Peyer's patch (tissue), 4 donors: ENCODE measurements at places on chromosomes 4 and X.
A peak's percentile ranks its signal among the peaks of the same experiment; 100 is the strongest.

- DNase-seq: no peak
Observed at GRCh38 chr4:68451246-68452211, 4.3 kb downstream of the TMPRSS11E start.

DNA sequence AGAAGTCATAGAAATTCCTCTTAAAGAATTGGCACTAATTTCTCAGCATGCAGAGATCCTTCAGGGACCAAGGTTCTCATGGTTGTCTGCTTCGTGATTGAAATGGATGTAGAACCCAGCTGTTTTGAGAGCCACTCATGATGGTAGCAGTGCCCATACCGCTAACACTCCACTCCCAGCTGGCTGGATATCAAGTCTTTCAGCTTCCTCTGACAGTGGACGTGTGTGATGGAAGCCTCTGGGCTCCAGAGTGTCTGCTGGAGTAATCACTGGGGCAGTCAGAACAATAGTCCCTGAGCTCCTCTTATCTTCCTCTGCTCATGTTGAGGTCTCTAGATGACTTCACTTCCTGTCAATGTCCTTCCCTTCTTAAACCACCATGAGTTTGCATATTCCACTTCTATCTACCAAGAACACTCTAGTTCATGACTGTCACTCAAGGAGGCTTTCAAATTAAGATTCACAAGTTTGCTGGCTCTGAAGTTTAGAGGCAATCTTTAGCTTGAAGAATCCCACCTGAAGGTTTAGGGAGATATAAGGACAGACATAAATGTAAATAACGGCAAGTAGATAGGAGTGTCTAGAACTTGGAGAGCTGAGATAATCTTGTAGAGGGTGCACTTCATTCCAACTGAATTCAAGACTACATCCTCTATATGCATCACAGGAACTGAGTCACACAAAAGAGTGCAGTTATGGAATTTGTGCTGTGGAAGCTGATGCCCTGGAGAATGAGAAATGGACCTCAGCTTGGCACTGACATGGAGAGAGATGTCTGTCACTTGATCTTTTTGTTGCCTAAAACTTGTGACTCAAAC, 64.5 kb upstream of the WDR1 start:
- DNase-seq: no peak

DNA sequence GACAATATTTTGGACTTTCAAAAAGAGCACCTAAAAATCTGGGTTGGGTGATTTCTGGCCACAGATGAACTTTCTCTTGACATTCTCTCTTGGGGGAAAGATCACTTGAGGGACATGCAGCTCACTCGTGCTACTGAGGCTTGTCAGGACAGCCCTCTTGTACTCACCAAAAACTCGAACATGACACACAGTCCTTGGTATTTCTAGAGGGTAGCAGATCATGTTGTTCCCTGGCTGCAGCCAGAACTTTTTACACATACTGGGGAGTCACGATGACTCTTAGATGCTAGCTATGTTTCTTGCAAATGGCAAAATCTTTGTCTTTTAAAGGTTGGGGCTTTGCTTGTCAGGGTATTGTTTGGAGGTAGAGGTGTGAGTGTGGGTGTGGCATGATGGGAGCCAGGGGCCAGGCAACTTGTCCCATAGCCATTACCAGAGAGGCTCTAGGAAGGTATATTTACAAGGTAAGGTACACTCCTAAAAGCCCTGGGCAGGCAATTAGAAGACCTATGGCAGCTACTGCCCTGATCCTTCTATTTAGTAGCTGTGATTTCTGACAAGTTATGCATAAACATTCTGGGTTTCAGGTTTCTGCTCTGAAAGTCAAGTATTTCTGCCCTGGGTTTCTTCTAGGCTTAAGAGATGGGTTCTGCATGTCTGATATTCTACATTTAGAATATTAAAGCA, 241.7 kb upstream of the TLL1 start:
- no peak for DNase-seq

- DNase-seq: no peak
Observed at GRCh38 chrX:68646421-68646820, 1.0 kb upstream of the STARD8 start.

DNA sequence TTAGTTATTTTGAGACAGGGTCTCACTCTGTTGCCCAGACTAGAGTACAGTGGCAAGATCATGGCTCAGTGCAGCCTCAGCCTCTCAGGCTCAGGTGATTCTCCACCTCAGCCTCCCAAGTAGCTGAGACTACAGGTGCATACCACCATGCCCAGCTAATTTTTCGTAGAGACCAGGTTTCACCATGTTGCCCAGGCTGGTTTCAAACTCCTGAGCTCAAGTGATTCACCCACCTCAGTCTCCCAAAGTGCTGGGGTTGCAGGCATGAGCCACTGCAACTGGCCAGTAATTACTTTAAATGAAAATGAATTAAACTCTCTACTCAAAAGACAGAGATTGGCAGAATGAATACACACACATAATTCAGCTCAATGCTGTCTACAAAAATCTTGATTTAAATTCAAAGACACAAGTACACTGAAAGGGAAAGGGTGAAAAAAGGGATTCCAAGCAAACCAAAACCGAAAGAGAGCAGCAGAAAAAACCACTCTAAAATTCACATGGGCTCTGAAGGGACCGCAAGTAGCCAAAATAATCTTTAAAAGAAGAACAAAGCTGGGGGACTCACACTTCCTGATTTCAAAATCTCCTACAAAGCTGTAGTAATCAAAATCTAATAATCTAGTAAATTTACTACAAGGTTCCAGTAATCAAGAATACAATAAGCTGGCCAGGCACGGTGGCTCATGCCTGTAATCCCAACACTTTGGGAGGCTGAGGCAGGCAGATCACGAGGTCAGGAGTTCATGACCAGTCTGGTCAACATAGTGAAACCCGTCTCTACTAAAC, 11.8 kb upstream of the SPON2 start:
- no peak for DNase-seq

- no peak for DNase-seq
Observed at GRCh38 chrX:17442898-17443297, 67.9 kb downstream of the NHS start.

- DNase-seq: no peak
Observed at GRCh38 chr4:41257257-41257901, 651 bp downstream of the UCHL1 start.

DNA sequence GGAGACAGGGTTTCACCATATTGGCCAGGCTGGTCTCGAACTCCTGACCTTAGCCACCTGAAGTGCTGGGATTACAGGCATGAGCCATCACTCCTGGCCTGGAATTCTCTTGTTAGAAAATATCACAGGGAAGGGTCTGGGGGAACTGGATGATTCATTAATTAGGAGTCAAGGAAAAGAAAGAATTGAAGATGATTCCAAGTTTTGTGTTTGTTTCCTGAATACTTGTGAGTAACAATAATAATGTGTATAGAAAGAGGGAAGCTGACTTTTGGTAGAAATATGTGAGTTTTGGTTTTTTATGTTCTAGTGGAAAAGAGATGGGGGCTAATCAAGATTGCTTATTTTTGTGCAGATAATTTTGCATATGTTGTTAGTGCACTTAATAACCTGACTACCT, 77.3 kb upstream of the CLNK start:
- no peak for DNase-seq

DNA sequence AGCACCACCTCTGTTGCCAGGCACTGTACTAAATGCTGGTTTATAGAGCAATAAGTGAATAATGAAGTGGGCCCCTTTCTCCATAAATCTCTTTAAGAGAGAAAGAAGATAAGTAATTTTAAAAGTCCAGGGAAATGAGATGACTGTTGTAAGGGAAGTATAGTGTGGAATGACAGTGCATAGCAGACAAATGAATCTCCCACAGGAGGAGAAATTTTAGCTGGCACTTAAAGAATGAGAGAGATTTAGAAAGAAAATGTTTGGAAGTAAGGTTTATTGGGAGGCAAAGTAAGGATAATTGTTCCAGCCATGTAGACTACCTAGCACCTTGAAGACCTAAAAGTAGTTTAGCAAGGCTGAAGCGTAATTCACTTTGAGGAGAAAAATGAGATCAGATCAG, 1081.1 kb upstream of the PABPC4L start:
- no peak for DNase-seq

- no peak for DNase-seq
Observed at GRCh38 chrX:100381619-100382018, 28.5 kb downstream of the PCDH19 start.

GRCh38 chrX:129689796-129690195, 35.0 kb upstream of the APLN start:
- DNase-seq: no peak

GRCh38 chr4:137861682-137862081, 329.4 kb upstream of the PCDH18 start:
- DNase-seq: no peak

DNA sequence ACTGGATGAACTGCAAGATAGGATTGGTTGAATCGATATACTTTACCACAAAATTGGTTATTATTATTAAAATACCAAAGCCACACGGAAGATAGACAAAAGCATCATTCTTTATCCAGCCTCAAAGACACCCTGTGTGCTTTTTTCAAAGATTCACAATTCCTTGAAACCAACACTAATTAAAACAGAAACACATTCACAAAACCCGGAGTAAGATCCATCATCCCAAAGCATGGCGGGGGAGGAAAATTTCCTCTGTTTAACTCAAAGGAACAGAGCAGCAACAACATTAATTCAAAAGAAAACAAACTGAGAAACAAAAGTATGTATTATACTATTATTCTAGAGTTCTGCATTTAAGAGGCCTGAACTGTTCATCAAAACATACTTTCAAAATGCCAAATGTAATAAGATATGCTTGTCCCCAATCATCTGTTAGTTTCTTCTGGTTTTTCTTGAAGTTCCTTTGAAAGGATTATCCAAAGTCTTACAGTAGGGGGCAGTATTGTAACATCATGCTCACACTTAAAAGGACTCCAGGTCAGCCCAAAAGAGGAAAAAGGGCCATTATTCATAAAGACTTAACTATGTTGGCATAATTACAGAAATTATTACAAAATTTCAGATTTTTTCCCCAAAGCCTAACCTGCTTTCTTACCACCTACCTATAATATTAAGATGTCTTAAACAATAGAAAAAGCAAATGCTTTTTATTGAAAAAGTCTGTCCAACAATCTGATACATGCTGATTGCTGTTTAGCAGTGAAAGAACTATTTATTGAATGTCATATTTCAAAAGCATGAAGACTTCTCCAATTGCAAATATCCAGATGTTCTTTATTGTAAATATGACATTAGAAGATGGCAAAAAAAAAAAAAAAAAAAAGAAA, 168.7 kb downstream of the SCFD2 start:
- DNase-seq: no peak

DNA sequence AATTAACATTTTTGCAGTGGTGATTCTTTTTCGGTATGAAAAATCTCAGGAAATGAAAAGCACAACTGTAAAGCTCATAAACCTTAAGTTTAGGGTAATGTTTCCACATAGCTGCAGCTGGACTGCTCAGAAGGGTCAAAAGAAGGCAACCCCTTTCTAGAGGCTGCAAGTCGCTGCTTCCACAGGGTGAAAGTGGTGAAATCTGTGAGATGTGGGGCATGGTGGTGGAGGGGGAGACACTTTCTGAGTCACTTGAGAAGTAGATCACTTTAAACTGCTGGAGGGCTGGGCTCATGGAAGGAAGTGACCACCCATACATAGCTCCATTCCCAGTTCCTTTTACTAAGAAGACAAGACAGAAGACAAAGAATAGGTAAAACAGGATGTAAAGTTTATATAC, 8.7 kb downstream of the SFRP2 start:
- no peak for DNase-seq

GRCh38 chrX:110046971-110047370, 44.1 kb downstream of the TMEM164 start:
- DNase-seq: no peak

DNA sequence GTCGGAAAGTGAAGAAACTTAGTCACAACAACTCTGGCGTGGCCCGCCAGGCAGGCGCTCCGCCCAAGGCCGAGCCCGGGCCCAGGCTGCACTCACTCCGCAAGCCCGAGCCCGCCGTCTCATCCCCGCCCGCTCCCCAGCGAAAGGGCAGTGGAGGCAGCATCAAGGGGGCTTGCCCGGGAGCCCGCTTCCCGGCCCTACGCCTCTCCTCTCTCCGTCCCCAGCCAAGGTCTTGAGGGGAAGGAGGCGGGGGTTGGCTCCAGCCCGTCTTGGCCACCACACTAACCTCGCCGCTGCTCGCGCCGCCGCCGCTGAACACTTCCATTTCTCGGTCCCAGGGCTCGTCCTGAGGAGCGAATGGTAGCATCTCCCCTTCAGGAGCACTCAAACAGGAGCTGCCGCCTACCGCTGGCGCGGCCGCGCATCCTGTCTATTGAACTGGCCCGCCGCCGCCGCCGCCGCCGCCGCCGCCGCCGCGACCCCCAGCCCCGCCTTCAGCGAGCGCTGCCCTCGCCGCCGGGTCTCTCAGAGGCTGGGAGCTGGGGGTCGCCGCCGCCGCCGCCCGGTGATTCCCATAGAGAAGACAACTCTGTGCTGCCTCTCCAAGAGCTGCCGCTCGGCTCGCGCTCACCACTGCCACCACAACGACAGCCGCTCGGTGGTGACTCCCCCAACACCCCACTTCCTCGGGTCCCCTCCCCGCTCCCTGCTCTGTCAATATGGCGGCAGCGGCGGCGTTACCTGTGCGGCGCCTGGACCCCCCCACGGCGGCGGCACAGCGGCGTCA, at the start of gene RPS6KA6:
Gene RPS6KA6 (minus strand): TSS at position 667 of the 787 bp plus-strand sequence. CDS start 300 bp downstream, at position 367.
- peak; percentile 51 for DNase-seq

DNA sequence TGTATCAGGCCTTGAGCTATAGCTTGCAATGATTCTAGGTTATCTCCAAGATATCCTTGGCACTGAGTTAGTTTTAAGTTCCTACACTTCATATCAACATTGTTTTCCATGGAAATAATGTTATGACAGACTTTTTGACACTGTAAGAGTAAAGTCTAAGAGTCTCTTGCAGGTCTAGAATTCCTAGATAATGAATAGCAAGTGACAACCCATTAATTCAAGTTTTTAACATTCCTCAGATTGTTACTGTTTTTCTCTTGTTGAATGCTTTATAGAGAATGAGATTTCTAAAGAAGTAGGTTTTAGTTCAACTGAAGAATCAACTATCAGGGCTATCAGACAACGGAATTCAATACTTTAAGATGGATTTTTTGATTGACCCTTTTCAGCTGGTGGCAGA, 276.1 kb downstream of the PPP3CA start:
- no peak for DNase-seq

- no peak for DNase-seq
Observed at GRCh38 chr4:174036576-174036975, 246.9 kb downstream of the FBXO8 start.
